ENCODE measurements at places on chromosomes 2 and 18. TPM values are rescaled to one million over a fixed set of nuclear protein-coding genes. Genes with fewer than 3 reads are reported as not detected.

Gene CHRNG
- total RNA-seq, result not detected

Gene VIT
- not detected for total RNA-seq

Gene SMAD4
- total RNA-seq, result 52.7 TPM

Gene NAT8
- total RNA-seq, result not detected

Gene DAW1
- 2.4 TPM for total RNA-seq

Gene MERTK
- total RNA-seq, result 1.5 TPM

Gene COLEC12
- 0.06 TPM for total RNA-seq

Gene ACMSD
- not detected for total RNA-seq

Gene MRPS5
- total RNA-seq, result 70.1 TPM

Gene ANKRD30B
- total RNA-seq, result not detected

Gene UPP2
- not detected for total RNA-seq

Gene EFHD1
- 3.6 TPM for total RNA-seq

Gene GCG
- total RNA-seq, result not detected

Gene DSG2
- 68.6 TPM for total RNA-seq

Gene CAPN13
- not detected for total RNA-seq

Gene BIRC6
- total RNA-seq, result 29.1 TPM

Gene ZBTB7C
- 0.33 TPM for total RNA-seq

Gene MAPRE3
- total RNA-seq, result 11.0 TPM

Gene CFAP221
- total RNA-seq, result not detected

Gene NPPC
- not detected for total RNA-seq

Gene SLC19A3
- total RNA-seq, result 2.3 TPM

Gene LHCGR
- total RNA-seq, result not detected

Gene TMBIM1
- total RNA-seq, result 140 TPM

Gene CLEC4F
- not detected for total RNA-seq

Gene SCYGR6
- not detected for total RNA-seq

Gene TRIP12
- 93.3 TPM for total RNA-seq

Gene CDH7
- not detected for total RNA-seq

Gene IL1RL2
- total RNA-seq, result not detected

Gene FNDC4
- 4.0 TPM for total RNA-seq

Data from A549 treated with GW870086 at 1 μM for 4 hours (cell line).